Uterine smooth muscle cell (primary cell): ENCODE measurements at places on chromosomes 7 and 10. TPM values are rescaled to one million over a fixed set of nuclear protein-coding genes. Genes with fewer than 3 reads are reported as not detected.

SRGN gene
- 28.6 and 94.5 TPM in 2 replicates for total RNA-seq

SMARCD3 gene
- total RNA-seq: 25.6 and 35.7 TPM in 2 replicates

PDCD4 gene
- total RNA-seq: 35.5 and 60.0 TPM in 2 replicates

INTS1 gene
- 48.7 and 50.8 TPM in 2 replicates for total RNA-seq

CLCN1 gene
- not detected in 2 replicates for total RNA-seq

EPHB6 gene
- total RNA-seq: 4.4 and 5.0 TPM in 2 replicates

DNAJB9 gene
- 40.3 and 168 TPM in 2 replicates for total RNA-seq

ZNF32 gene
- 20.6 and 29.9 TPM in 2 replicates for total RNA-seq

SPDYE16 gene
- total RNA-seq: 0.12 TPM in 1 of 2 replicates, not detected in the other

SORCS1 gene
- total RNA-seq: not detected in 2 replicates
